ENCODE measurements at places on chromosomes 7 and 10.
A peak's percentile ranks its signal among the peaks of the same experiment; 100 is the strongest.

- DNase-seq, result no peak
Observed at GRCh38 chr10:47113907-47114500, 186.0 kb upstream of the GDF10 start.

- DNase-seq, result no peak
Observed at GRCh38 chr10:125116652-125117310, 43.6 kb downstream of the CTBP2 start.

- DNase-seq, result no peak
Observed at GRCh38 chr7:99709838-99710578, 25.0 kb downstream of the CYP3A7 start.

DNA sequence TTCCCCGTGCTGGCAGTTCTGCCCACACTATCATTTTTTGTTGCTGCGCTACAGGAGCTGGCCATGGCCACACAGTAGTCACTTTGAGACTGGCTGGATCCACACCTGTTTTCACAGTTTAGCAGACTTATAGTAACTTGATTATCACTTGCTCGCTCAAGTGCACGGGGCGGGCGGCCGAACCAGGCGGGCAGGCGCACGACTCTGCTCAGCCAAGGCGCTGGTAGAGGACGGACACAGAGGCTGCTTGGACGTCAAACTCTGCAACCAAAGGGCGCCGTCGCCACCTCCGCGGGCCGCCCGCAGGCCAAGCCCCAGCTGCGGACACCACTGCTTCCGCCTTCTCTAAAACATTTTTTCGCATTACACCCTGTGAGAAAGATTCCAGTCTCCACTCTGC lies 38.4 kb upstream of the PHYHIPL start:
- DNase-seq, result no peak

GRCh38 chr10:9305018-9305655 lies 1250.6 kb downstream of the GATA3 start:
- no peak for DNase-seq

DNA sequence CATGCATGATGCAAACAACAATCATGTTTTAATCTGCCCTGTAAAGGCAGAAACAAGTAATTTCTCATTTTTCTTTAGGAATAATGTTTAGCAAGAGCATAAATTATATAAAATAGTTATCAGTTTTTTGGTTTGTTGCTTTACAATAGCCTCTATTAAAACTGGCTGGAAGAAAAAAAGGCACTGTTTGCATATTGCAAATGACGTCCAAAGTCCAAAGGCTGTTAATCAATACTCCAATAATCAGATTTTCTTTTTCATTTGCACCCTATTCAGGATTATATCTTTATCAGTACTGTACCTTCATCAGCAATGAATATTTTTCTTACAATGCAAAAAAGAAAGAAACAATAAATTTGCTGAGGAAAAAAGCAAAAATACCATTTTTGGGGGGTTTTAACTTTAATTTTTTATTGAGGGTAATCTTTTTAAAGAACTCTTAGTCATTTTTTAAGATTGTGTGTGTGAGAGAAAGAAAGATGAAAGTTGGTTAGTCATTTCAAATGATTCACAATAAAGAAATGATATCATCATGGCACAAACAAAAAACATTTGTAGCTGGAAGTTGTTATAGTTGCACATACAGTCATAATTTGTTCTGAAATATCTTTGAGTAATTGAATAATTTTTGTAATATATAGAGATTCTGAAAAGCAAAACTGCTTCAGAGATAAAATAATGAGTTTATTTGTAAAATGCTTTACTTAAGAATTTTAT lies 44.4 kb upstream of the AKR1C2 start:
- no peak for DNase-seq

GRCh38 chr7:122849957-122850328 lies 36.3 kb downstream of the CADPS2 start:
- no peak for DNase-seq

DNA sequence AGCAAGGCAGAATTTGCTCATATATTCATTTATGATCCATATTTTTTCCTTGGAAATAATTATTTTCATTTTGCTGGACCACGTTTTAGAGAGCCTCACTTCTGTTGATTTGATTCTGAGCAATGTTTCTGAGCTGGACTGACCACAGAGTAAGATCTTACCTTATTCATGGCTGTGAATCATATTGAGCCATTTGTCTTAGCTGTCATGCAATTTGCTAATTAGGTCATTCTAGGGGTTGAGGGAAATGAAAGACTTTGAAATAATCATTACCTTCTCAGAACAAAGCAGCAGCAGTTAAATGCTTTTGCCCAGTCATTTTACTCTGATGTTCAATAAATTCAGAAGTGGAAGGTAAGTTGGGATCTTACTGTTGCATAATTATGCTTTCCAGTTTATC lies 251.4 kb downstream of the SDK1 start:
- DNase-seq, result no peak

GRCh38 chr7:88759230-88760135 lies at the start of gene ZNF804B:
TSS of gene ZNF804B (plus strand) at chr7:88759700. CDS start at chr7:88759977, 277 bp downstream.
- DNase-seq, result no peak

- no peak for DNase-seq
Observed at GRCh38 chr7:37097983-37098382, 350.7 kb downstream of the ELMO1 start.

GRCh38 chr7:97027427-97028234 lies 3.0 kb upstream of the DLX5 start:
- DNase-seq, result peak; percentile 47

DNA sequence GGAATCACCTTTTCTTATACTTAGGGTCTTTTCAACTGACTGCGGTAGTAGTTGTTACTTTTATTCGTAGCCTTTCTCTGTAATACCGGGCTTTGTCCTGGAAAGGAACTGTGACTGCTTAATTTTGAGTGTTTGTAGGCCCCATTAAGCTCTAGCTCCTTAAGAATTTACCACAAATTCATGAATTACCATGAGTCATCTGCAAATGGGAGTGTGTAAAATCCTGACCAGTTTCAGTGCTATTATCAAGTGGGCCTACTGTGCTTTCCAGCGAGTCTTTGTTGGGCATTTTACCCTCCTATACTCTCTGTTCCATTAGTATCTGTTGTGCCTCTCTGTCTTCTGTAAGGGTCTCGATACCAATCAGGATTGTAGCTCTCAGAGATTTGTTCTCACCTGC lies 49.7 kb downstream of the ZMYND11 start:
- no peak for DNase-seq

DNA sequence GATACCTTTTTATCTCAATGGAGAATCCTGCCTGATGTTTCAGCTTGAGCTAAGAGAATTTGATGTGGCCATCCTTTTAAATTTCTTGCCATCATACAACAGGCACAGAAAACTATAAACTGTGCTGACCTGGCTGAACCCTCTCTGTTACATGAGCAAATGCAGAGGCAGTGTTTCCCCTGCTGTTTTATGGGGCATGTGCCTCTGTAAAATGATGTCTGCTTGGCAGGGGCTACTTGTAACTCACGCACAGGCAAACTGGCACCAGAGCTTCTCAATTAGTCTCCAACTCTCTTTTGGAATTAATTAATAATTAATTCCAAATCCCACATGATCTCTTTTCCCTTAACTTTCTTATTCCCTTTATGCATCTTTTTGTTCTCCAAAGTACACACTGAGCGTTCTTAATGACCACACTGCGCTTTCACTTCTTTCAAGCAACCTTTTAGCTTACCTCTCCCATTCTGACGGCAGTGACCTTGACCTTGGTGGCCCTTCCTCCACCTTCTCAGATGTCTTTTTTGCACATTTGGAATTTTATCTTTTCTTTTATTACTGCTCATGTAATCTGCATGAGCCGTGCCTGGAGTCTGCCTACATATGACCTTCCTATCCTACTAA lies 334.0 kb downstream of the PLXNA4 start:
- DNase-seq, result no peak

DNA sequence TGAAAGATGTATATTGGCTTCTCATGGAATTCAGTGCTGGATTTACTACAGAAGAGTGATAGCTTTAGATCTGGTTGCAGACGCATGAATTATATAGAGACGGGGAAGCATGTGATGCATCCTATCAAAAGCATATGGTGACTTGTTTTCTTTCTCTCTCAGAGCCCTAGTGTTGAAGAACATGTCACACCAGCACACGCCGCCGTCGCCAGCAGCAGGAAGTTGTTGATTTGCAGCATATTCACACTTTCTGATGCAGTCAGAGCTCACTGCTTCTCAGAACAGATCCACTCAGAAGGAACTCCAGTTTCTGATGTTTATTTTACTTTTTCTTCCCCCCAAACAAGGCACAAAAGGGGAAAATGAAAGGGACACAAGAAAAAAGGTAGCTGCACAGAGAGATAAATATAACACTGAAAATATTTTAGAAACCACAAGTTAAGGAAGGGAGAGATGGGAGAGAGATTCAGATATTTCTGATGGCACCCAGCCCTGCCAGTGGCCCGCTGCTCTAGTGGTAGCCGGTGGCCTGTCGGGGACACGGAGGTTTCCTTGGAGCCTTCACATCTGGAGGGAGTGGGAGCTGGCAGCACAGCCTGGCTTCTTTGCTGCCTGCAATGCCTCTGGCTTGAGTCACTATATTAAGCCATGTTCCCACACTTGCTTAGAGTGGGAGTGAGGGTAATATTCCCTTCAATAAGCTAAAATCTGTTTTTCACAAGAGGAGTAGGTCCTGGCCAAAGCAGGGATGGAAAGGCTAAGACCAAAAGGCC lies 123.2 kb downstream of the NRP1 start:
- no peak for DNase-seq
